ENCODE measurements at places on chromosomes 3 and 15. TPM values are rescaled to one million over a fixed set of nuclear protein-coding genes. Genes with fewer than 3 reads are reported as not detected.

Gene ULK4
- 12.7 TPM for total RNA-seq

DNA sequence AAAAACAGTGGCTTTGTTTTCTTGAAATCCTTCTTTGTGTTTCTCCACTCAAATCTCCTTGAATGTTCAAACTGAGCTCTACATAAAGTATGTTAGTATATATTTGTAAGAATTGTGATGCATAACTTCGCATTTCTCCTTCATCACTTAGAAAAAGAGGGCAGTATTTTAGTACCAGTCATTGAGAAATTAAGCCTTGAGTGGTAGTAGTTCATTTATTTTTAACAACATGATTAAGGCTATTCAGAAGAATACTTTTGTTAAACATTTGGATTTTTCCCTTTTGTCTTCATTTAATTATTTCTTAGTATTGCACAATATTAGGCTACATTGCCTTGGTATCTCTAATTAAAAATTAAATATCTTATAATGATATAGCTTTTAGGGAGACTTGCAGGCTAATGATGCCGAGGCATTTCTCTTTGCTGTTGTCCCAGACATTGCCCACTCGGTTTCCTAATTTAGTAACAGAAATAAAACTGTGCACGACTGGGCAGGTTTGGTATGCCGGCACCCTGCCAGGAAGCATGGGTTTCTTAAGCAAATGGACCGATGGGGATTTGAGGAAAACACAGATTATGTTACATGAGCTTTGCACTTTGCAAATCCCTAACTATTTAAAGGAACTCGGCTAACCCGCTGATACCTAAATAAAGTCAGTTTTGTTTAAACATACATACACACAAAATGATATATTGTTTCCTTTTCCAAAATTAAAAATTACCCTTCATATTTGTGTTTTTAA, 54.7 kb downstream of the LRRC28 start:
- H3K36me3 ChIP-seq: no peaks in the 10 kb centered on the region
- no peak overlapping the region for H3K4me3 ChIP-seq
- H3K27ac ChIP-seq: no peak overlapping the region
- DNase-seq: no peak
- H3K4me1 ChIP-seq: no peaks in the 10 kb centered on the region

DNA sequence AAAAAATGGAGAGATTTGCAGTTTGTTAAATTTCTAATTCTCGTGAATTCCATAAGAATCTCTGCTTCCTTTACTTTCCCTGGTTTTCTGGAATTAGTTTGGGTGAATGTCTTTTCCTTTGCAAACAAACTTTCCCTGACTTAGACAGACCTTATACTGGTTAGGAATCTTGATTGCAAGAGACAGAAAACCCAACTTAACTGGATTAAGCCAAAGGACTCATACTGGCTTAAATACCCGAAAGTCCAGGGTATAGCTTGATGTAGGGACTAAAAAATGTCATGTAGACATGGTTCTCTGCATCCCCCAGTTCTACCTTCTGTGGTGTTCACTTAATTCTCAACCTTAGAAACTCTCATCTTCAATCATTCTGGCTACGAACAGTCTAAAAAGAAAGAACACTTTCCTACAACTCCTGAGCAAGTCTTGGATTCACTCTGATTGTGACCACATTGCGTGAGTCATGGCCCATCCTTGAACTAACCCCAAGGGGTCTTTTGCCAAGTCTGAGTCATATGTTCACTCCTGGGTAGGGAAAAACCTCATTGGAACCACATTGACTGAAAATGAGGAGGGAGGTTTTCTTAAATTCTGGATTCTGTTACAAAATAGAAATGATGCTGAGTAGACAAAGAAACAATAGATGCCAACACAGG, 136.0 kb upstream of the DAZL start:
- H3K4me3 ChIP-seq: no peak overlapping the region
- no peaks in the 10 kb centered on the region for H3K27me3 ChIP-seq
- no peaks in the 10 kb centered on the region for H3K36me3 ChIP-seq
- H3K27ac ChIP-seq: no peak overlapping the region

- no peak overlapping the region for H3K4me3 ChIP-seq
- no peaks in the 10 kb centered on the region for H3K27me3 ChIP-seq
- no peak overlapping the region for H3K27ac ChIP-seq
- no peaks in the 10 kb centered on the region for H3K4me1 ChIP-seq
- H3K36me3 ChIP-seq: no peaks in the 10 kb centered on the region
Observed at GRCh38 chr3:20015525-20015924, 3.5 kb upstream of the PP2D1 start.

DNA sequence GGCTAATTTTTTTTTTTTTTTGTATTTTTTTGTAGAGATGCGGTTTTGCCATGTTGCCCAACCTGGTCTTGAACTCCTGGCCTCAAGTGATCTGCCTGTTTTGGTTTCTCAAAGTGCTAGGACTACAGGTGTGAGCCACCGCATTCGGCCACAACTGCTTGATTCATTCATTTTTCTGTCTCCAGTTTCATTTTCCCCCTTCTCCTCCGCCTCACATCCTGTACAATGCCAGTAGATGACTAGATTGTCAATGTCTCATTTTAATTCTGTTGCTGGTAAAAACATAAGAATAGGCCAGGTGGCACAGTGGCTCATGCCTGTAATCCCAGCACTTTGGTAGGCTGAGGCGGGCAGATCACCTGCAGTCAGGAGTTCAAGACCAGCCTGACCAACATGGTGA, 12.0 kb upstream of the ZNF592 start:
- H3K36me3 ChIP-seq: no peaks in the 10 kb centered on the region
- peaks cover 53% of the 10 kb centered on the region for H3K4me1 ChIP-seq
- H3K4me3 ChIP-seq: no peak overlapping the region
- peak; percentile 57 for DNase-seq
- peak overlapping the region; percentile 57 for H3K27ac ChIP-seq
- no peaks in the 10 kb centered on the region for H3K27me3 ChIP-seq

DNA sequence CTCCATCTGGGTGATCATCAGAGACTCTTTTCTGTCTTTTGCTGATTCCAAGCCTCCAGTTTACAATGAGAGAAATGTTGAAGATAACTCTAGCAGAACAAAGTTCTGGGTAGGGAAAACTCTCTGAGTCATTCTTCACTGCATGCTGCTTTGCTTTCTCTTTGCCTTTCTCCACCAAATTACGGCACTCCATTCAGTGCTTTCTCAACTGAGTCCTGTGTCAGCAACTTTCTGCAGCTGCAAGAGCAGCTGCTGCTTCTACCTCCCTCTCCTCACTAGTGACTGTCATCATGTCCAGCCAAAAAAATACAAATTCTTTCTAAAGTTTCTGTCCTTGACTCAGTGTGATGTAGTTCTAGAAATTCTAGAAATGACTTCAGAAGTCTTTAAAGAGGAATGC, 953.8 kb downstream of the IGSF11 start:
- H3K27ac ChIP-seq: no peak overlapping the region
- DNase-seq: no peak
- no peaks in the 10 kb centered on the region for H3K27me3 ChIP-seq
- H3K4me3 ChIP-seq: no peak overlapping the region
- H3K4me1 ChIP-seq: no peaks in the 10 kb centered on the region

DNA sequence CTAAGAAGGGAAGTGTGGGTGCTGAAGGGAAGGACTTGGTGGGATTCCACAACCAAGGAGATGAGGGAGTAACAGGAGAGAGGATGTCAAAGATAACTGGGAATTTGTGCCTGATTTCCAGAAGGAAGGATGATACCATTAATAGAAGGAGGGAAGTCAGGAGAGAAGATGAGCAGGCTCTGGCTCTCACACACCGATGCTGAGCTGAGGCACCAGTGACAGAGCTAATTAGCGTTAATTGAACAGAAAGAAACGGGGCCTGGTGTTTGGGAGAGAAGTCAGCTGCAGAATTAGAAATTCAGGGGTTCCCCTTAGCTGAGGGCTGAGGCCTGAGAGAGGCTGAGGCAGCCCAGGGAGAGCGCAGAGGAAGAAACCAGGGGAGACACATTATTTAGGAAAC, 11.9 kb upstream of the PDIA5 start:
- no peak overlapping the region for H3K27ac ChIP-seq
- DNase-seq: no peak
- no peaks in the 10 kb centered on the region for H3K36me3 ChIP-seq
- H3K4me1 ChIP-seq: no peaks in the 10 kb centered on the region
- H3K27me3 ChIP-seq: no peaks in the 10 kb centered on the region
- H3K4me3 ChIP-seq: no peak overlapping the region
